ENCODE measurements at places on chromosomes 12 and 14.

GRCh38 chr14:74350211-74350927, 2.1 kb downstream of the VRTN start:
- DNase-seq = no peak

GRCh38 chr12:11581179-11581755, 68.2 kb upstream of the ETV6 start:
- DNase-seq = peak; percentile 88

GRCh38 chr14:95332641-95333040, 12.9 kb upstream of the CLMN start:
- DNase-seq = no peak

GRCh38 chr14:101687756-101688546, 73.6 kb upstream of the PPP2R5C start:
- DNase-seq = peak; percentile 13

GRCh38 chr14:69500096-69500495, 15.6 kb downstream of the PLEKHD1 start:
- no peak for DNase-seq

GRCh38 chr14:67644428-67644827, 24.7 kb downstream of the ARG2 start:
- no peak for DNase-seq

GRCh38 chr12:54166567-54167499, 22.0 kb downstream of the SMUG1 start:
- DNase-seq = no peak

- peak; percentile 40 for DNase-seq
Measured at GRCh38 chr14:31205681-31206535, 1.7 kb downstream of the HECTD1 start.

- no peak for DNase-seq
Measured at GRCh38 chr12:12715459-12716150, 1.6 kb upstream of the CDKN1B start.

GRCh38 chr12:62693376-62694050, 226.9 kb downstream of the MON2 start:
- DNase-seq = peak; percentile 48

GRCh38 chr12:50246873-50247612, 36.3 kb downstream of the LIMA1 start:
- no peak for DNase-seq

DNA sequence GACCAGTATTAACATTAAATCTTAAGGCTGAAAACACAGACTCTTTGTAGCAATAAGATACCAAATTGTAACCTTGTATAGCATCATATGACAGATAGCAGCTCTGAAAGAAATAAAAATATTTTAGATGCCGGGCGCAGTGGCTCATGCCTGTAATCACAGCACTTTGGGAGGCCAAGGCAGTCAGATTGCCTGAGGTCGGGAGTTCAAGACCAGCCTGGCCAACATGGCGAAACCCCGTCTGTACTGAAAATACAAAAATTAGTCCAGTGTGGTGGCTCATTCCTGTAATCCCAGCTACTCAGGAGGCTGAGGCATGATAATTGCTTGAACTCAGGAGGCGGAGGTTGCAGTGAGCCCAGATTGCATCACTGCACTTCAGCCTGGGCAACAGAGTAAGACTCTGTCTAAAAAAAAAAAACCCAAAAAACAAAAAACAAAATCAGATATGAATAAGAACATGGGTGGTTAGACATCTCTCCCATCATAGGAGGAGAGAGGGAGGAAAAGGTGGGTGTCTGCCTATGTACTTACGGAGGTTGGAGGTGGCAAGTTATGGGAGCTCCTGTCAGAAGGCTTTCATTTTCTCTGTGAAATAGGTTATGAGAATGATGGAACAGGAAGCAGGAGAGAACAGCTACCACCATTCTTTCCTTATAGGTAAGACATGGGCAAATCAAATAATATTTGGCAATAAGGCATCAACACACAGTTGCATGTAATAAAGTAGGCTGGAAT, 7.6 kb upstream of the HEBP1 start:
- no peak for DNase-seq

GRCh38 chr12:26058818-26059217, 66.0 kb downstream of the BHLHE41 start:
- DNase-seq = no peak

GRCh38 chr14:81517798-81518398, 15.8 kb downstream of the SEL1L start:
- DNase-seq = no peak

- DNase-seq = no peak
Measured at GRCh38 chr14:86414146-86414545, 884.2 kb downstream of the FLRT2 start.

DNA sequence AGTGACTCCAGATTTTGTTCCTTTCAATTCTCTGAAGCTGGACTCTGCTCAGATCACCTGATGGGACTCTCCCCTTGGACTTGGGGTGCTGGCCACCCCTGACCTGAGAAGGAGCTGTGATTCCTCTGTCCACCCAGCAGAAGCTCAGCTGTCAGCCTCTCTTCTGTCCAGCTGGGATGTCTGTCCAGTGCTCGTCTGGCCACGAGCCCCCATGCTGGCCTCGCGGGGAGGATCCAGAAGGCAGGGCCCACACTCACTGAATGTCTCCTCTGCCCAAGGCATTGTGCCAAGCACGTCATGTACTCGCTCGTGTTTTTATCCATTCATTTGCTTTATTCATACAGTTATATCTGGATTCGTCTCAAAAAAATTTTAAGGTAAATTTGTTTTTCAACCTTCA, 14.2 kb upstream of the SLC24A4 start:
- DNase-seq = no peak
